Stimulated activated CD8-positive, alpha-beta memory T cell treated with anti-CD3 and anti-CD28 coated beads, Interleukin-12 subunit alpha, Interleukin-12 subunit beta, amount 100 ng/mL, for 1 hour (primary cell): ENCODE measurements at places on chromosomes 1 and 21.

DNA sequence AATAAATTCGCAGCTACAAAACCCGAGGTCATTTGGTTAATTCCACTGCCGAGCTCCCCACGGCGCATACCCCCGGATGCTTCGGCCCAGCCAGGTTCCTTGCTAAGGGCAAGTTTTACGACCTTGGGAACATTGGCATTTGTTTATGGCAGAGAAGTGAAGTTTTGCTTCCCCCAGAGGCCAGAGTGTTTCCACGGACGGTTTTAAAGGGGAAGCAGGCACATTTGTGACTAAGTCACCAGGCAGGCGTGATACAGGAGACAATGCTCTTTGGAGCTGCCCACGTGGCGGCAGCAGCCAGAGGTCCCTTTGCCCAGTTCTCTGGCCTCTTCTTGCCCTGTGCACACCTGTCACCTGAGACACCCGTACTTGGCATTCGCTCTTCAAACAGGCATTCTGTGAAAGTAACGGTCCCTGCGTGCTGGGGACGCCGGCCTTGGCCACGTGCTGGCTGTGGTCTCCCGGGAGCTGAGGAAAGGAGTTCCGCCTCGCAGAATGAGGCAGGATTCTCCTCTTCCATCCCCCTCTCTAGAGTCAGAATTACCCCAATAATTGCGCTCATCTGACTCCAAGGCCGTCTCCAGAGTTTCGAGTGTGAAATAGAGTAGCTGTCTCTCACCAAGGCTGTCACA is 138.3 kb downstream of the PRDM16 start:
- DNase-seq, result no peak

DNA sequence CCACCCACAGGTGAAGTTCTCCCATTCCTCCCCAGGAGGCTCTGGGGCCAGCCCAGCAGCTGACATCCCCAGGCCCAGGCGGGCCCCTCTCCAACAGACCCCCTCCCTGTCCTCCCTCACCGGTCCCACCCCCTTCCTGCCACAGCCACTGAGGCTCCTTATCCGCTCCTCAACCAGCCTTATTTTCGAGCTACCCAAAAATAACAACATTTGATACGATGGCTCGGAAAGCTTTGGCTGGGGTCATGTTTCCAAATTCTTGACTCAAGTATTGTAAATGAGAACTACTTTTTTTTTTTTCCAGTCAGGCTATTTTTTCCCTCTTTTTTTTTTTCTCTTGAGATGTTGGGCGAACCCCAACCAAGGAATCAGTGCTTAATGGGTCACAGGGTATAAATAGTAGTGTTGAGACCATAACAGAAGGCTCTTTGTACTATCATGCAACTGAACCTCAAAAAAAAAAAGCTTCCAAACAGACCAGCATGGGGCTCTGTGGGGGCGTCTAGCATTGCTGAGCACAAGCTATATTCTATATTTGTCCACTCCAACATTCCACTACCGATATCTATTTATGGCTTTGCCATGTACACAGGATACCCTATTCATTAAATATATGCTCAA is 27.2 kb downstream of the IRF2BP2 start:
- DNase-seq, result no peak

- DNase-seq, result no peak
Measured at GRCh38 chr1:43990271-43991199, 864 bp upstream of the CCDC24 start.

GRCh38 chr1:16281765-16282164 is 44.8 kb upstream of the CPLANE2 start:
- no peak for DNase-seq

DNA sequence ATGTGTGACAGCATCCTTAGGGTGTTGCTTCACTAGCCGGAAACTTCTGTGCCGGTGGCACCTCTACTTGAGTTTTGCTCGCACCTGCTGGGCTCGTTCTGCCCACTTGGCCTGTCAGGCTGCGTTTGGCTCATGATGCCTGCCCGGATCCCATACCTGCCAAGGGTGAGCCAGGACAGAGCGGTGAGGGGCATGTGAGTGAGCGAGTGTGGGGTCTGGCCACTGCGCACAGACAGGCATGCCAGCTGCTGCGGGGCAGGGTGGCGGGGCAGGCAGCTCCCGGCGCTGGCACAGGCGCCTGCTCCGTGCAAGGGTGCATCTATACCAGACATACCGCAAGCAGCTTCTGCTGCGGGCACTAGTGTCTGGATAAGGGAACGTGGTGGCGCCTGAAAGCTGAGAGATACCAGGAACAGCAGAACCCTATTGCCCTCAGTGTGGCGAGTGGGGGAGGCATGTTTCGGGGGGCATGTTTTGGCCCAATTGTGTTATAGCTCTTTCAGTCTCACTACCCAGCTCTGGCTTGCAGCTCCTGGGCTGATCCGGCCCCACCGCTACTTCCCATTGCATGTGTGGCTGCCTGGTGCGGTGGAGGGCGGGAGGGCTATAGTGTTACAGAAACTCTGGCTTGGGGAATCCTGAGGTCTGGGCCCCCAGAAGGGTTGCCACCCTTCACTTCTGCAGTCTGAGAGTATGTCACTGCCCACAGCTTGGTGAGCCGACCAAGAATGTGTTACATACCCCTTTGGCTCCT is 32.2 kb downstream of the MAGI3 start:
- no peak for DNase-seq

DNA sequence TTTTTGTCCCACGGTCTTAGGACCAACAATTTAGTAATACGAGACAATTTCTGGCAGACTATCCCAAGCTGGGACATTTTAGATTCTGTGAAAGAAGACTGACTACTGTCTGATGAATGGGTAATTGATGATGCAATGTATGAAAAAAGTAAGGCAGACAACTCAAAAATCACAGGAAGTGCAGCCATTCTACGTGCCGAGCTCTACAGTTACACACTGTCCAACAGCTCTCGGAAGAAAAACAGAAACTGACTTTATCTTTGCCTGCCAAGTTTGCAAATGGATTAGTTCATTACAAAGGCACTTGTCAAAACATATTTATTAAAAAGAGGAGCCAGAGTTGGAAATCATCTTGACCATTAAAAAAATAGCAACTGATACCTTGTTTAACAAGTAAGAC is 31.3 kb downstream of the ZBTB8B start:
- no peak for DNase-seq

GRCh38 chr1:71303617-71304041 is 222.8 kb upstream of the ZRANB2 start:
- no peak for DNase-seq

- no peak for DNase-seq
Measured at GRCh38 chr1:19512545-19512944, 27.2 kb upstream of the CAPZB start.

GRCh38 chr1:168261390-168261789 is 19.3 kb upstream of the TBX19 start:
- no peak for DNase-seq

DNA sequence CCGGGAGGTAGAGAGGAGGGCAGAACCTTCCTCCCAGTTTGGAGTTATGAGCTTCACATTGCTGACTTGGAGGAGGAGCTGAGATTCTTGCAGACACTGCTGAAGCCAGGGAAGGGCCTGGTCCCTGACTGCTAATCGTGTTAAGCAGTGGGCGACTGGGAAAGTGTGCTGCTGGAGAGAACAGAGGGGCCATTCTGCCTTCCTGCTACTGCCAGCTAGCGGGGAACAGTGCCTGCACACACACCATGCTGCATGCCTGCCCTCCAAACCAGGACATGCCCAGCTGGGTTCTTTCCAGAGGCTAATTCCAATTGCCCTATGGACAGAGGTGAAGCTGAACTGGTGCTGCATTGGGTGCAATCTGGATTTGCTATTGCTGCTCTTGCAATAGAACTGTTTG is 281.4 kb downstream of the AJAP1 start:
- no peak for DNase-seq

DNA sequence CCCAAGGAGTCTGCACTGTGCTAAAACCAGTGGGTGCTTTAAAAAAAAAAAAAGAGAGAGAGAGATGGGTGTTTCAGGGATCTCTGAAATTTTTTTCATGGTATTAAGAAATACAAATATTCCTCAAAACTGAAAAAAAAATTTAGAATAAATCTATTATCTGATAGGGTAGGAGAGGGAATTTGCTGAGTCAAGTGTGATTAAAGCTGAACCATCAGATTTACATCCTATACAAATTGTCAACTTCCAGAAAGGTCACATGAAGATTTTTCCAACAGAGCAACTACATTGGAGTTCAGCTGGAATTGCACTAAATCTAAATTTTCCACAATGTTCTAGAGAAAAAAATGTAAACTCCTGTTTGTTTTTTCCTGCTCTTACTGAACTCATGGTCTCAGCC is 79.3 kb upstream of the DSCAM start:
- DNase-seq, result no peak

GRCh38 chr1:166170726-166171125 is 3.9 kb upstream of the FAM78B start:
- no peak for DNase-seq

- DNase-seq, result no peak
Measured at GRCh38 chr1:182664296-182664695, 20.1 kb downstream of the RGS8 start.

DNA sequence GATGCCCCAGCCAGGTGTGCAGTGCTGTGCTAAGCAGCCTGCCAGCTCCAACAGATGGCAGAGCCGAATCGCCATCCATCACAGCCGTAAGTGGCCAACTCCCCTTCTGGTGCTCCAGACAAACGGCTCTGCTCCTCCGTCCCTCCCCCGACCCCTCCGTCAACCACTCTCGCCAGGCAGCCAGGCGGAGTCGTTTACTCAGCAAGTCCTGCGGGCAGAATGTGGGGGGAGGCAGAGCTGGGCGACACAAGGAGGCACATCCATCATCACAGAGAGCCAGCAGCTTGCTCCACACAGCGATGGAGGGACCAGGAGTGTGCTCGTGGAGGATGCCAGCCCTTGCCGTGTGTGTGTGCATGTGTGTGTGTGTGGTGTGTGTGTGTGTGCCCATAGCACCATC is 206.6 kb upstream of the GRIK3 start:
- DNase-seq, result no peak

GRCh38 chr1:25757151-25757845 is 42.7 kb upstream of the SELENON start:
- no peak for DNase-seq

GRCh38 chr1:22491995-22492715 is 40.5 kb downstream of the ZBTB40 start:
- DNase-seq, result no peak

DNA sequence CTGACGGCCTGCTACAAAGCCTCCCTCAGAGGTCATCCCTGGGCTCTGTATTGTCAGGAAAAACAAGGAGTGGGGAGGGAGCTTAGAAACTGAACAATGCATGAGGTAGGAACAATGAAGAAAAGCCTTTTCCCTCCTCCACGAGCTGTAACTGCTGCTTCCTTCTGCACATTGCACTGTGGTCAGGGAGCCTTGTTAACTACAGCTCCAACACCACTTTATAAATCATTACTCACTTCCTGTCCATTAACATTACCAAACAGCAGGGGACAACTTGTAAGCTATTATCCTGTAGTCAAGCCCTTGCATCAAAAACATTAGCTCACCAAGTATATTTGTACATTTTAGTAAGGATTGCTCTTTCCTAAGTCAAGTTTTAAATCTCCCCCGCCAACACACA is 336.0 kb upstream of the NR5A2 start:
- no peak for DNase-seq

DNA sequence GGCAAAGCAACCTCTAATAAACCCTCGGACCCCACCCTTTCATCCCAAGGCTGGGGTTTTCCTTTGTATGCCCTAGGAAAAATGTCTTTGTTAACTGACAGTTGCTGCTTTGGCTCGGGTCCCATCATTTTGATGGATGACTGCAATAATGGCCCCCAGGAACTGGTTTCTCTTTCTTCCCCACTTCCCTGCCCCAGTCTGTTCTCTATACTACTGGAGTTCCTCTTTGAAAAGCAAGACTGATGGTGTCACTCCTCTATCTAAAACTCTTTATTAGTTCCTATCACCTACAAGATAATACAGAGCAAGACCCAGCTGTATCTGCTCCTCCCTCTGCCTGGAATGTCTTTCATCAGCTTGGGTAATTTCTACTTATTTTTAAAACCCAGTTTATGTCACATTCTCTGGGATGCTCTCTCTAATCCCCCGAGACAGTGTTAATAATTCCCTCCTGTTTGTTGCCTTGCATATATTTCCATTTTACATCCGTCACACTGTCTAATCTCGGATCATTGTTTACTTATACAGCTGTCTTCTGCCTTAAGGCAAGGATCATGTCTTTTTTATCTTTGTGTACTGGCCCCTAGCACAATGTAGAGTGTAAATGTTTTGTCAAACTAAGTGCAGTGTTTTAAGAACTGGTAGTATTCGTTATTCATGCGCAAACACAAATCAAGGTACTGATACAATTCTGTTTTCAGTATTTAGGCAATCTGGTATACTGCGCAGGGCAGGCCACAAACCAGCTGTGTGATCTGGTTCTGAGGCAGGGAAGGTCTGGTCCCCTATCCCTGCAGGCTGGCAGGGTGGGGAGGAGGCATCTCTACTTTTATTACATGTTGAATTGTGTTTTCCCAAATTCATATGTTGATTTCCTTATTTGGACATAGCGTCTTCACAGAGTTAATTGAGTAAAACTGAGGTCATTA is 16.1 kb downstream of the SLAMF1 start:
- DNase-seq, result no peak

GRCh38 chr1:25467616-25468015 is 36.9 kb downstream of the MACO1 start:
- no peak for DNase-seq

GRCh38 chr1:39816415-39817090 is 27.9 kb upstream of the BMP8B start:
- DNase-seq, result no peak

- DNase-seq, result no peak
Measured at GRCh38 chr1:244164511-244164890, 113.4 kb downstream of the ZBTB18 start.

- DNase-seq, result no peak
Measured at GRCh38 chr1:48873944-48874343, 97.3 kb upstream of the BEND5 start.

- no peak for DNase-seq
Measured at GRCh38 chr1:12269351-12269750, 39.5 kb downstream of the VPS13D start.

GRCh38 chr1:209768354-209768774 is 12.5 kb downstream of the TRAF3IP3 start:
- peak; percentile 64 for DNase-seq

DNA sequence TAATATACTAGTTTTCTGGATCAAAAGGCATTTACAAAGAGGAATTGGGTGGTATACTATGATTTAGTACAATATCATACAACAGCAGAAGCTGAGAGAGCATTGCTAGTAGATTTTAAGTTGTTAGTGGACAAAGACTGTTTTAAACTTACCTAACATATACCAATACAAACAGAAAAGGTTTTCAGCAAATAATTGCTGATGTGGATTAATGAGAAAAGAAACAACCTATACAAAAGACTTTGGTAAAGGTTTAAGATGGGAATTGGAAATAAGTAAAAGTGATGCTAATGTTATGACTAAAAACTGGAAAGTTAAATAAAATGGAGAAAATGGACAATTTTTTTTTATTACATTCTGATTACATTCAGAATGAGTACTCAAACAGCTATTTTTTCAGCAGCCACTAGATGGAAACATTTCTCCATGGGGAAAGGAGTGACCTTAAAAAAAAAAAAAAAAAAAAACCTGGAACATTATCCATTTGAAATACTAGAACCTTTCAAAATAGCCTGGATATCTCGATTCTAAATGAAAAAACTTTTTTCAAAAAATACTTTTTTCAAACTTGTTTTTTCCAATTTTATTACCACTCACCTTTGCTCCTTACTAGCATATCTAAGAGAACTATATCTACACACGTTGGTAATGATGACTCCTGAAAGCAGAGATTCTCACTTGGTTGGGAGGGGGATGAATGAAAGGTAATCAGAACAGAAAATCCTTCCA is 55.4 kb downstream of the EPRS1 start:
- no peak for DNase-seq

- no peak for DNase-seq
Measured at GRCh38 chr1:25695771-25696311, 79.2 kb downstream of the MAN1C1 start.
